ENCODE measurements at places on chromosomes 1 and 21.

- no peak for DNase-seq
These were observed 46.0 kb downstream of the PKP1 start for GRCh38 chr1:201329286-201329685.

DNA sequence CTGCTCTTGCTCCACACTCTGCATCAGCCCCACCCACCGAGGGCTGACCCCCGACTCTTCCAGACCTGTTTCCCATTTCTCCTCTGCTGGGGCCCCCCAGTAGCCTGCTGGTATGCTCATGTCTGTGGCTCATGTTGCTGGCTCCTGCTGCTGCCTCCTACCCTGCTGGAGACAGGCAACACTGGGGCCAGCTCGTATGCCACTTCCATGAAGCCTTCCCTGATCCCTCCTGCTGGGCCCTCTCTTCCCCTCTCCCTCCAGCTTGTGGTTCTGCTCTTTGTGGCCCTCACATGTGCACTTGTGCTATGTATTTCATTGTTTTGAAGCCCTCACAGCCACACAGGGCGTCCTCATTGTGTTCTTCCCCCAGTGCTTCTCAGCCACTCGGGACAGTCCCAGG, 40.5 kb downstream of the CNN3 start:
- DNase-seq = no peak

- no peak for DNase-seq
These were observed 27.5 kb downstream of the CNIH3 start for GRCh38 chr1:224643653-224644052.

- DNase-seq = no peak
These were observed 261.5 kb downstream of the NFIA start for GRCh38 chr1:61343734-61344420.

GRCh38 chr1:12610305-12610935, 7.6 kb downstream of the DHRS3 start:
- DNase-seq = no peak

DNA sequence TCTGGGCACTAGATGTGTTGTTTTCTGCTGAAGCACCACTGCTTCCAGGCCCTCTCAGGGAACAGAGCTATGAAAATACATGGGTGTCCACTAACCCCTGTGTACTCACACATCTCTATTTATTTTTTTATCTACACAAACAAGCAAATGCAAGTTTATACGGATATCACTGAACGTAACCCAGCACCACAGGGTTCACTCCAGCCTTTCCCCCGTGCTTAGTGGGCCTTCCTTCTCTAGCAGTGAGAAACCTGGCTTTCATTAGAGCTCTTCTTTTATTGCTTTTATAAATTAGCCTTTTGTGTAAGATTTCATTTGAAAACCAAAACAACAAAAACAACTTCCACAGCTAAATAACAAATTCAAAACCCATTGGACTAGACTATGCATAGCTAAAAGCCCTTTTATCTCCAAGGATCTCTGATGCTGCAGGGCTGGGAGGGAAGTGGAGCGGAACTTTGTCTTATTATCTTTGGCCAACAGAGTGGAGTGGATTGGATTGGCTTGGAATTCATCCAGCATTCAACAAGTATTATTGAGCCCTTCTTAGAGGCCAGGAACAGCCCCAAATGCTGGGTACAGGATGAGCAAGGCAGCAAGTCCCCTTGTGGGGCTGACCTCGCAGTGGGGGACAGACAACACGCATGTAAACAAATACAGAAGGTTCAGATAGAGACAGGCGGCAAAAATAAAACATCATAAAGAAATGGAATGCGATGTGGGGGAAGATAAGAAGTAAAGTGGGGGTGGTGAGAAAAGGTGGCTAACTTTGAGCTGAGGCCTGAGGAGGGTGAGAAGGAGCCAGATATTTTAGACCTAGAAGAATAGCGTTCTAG, 371.8 kb upstream of the POU3F1 start:
- DNase-seq = no peak

All from NCI-H2171 (cell line).